Gastrocnemius medialis (tissue), 4 donors: ENCODE measurements at places on chromosomes 4 and X. TPM values are rescaled to one million over a fixed set of nuclear protein-coding genes. Genes with fewer than 3 reads are reported as not detected.

- H3K4me1 ChIP-seq: no peaks in the 10 kb centered on the region
- H3K27ac ChIP-seq: no peak overlapping the region
- H3K36me3 ChIP-seq: no peaks in the 10 kb centered on the region
- H3K27me3 ChIP-seq: no peaks in the 10 kb centered on the region
Measured at GRCh38 chr4:149398993-149399392, 416.6 kb downstream of the IQCM start.

- no peak overlapping the region for H3K27ac ChIP-seq
- H3K27me3 ChIP-seq: no peaks in the 10 kb centered on the region
- no peaks in the 10 kb centered on the region for H3K4me1 ChIP-seq
- DNase-seq: no peak
- H3K4me3 ChIP-seq: no peak overlapping the region
Measured at GRCh38 chrX:154507673-154508383, 8.2 kb downstream of the FAM3A start.

Gene DOK7
- 16.0 TPM for total RNA-seq

Gene RGN
- 2.6 TPM for total RNA-seq

Gene GLUD2
- 0.51 TPM for total RNA-seq

GRCh38 chrX:67545036-67545821 is 1.4 kb downstream of the AR start:
- H3K36me3 ChIP-seq: no peaks in the 10 kb centered on the region
- no peak for DNase-seq

- DNase-seq: no peak
- no peaks in the 10 kb centered on the region for H3K36me3 ChIP-seq
- no peak overlapping the region for H3K4me3 ChIP-seq
- no peak overlapping the region for H3K27ac ChIP-seq
- no peaks in the 10 kb centered on the region for H3K4me1 ChIP-seq
Measured at GRCh38 chrX:122439831-122440230, 744.2 kb upstream of the GRIA3 start.

Gene IQSEC2
- total RNA-seq: 127 TPM
